ENCODE measurements at places on chromosomes 5 and 9. TPM values are rescaled to one million over a fixed set of nuclear protein-coding genes. Genes with fewer than 3 reads are reported as not detected.

Gene KLF9
- 35.3 TPM for polyA plus RNA-seq

Gene SHROOM1
- 2.3 TPM for polyA plus RNA-seq

Gene IL4
- polyA plus RNA-seq, result not detected

Gene PDE8B
- polyA plus RNA-seq, result 21.6 TPM

Gene FCN1
- polyA plus RNA-seq, result not detected

Gene IFNA2
- 0.22 TPM for polyA plus RNA-seq

Gene NTNG2
- 0.13 TPM for polyA plus RNA-seq

Gene SH2D3C
- 1.3 TPM for polyA plus RNA-seq

Gene PCDHGA1
- 0.69 TPM for polyA plus RNA-seq

Gene SLC6A19
- polyA plus RNA-seq, result not detected

Gene THBS4
- polyA plus RNA-seq, result 5.2 TPM

Gene STPG3
- polyA plus RNA-seq, result not detected

Gene GFI1B
- not detected for polyA plus RNA-seq

Gene RXRA
- 1.7 TPM for polyA plus RNA-seq

Gene SLC34A1
- polyA plus RNA-seq, result not detected

Gene GEMIN5
- polyA plus RNA-seq, result 3.0 TPM

Gene SIT1
- polyA plus RNA-seq, result not detected

Gene CD274
- polyA plus RNA-seq, result 0.27 TPM

Gene NPR2
- polyA plus RNA-seq, result 13.5 TPM

Gene GPRIN1
- 2.2 TPM for polyA plus RNA-seq

Gene FOXD4L3
- not detected for polyA plus RNA-seq

Gene PCDHB11
- 1.1 TPM for polyA plus RNA-seq

Gene PCDHB5
- 2.1 TPM for polyA plus RNA-seq

Gene TRAF2
- 1.4 TPM for polyA plus RNA-seq

Gene WDR31
- 0.24 TPM for polyA plus RNA-seq

Gene NR2F1
- 7.9 TPM for polyA plus RNA-seq

Gene TNFSF15
- polyA plus RNA-seq, result not detected

Gene CCDC180
- polyA plus RNA-seq, result 2.2 TPM

Gene OTULINL
- polyA plus RNA-seq, result 1.3 TPM

Gene PCDHGA9
- polyA plus RNA-seq, result 1.9 TPM

Gene CLIC3
- not detected for polyA plus RNA-seq

Gene NIPAL4
- not detected for polyA plus RNA-seq

Gene GKAP1
- polyA plus RNA-seq, result 12.4 TPM

Gene RETREG1
- polyA plus RNA-seq, result 400 TPM

Gene GOLM1
- 30.2 TPM for polyA plus RNA-seq

Gene F2RL1
- not detected for polyA plus RNA-seq

Gene DAB2
- polyA plus RNA-seq, result 35.2 TPM

Gene ARRDC1
- 2.4 TPM for polyA plus RNA-seq

Gene DOCK8
- polyA plus RNA-seq, result not detected

Gene WNT8A
- polyA plus RNA-seq, result not detected

All from Purkinje cell (primary cell).